ENCODE measurements at places on chromosomes 2 and 18. TPM values are rescaled to one million over a fixed set of nuclear protein-coding genes. Genes with fewer than 3 reads are reported as not detected.
A peak's percentile ranks its signal among the peaks of the same experiment; 100 is the strongest.

DNA sequence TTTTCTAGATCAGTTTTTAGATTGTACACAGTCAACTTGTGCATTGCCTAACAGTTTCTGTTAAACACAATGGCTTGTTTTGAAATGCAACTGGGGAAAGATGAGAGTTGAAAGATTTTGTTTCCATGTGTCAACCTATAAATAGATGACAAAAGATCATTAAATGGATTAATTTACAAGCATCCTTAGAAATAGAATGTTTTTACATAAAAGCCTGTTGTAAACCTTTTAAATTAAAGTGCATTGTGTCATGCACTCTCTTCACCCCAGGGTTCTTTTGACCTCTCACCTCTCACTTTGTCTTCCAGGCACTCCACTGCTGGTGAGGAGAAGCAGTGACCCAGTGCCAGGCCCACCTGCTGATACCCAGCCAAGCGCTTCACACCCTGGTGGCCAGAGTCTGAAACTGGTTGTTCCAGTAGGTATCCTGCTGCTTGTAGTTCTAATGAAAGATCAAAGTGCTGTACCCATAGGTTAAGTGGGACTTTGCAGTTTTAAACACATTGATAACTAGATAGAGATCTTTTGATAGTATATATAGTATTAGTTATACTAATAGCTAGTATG, 502.1 kb downstream of the PARD3B start:
- DNase-seq, result no peak

Gene MAP3K19
- polyA plus RNA-seq, result 0.78 TPM

DNA sequence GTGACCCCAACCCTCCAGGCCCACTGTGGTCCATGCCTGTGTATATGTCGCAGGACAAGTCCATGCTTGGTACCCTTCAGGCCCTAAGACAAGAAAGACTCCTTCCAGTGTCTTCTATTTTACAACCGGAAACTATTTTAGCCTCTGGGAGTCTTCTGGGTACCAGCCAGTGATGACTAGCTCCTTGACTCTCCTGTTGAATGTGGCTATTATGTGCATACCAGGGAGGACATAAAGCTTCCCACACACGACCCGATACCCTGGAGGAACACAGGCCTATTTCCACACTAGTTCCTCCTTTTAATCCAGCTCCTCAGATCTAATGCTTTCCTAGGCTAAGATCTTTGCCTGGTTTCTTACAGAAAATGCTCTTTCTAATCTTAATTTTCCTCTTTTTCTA, 178.1 kb downstream of the NCKAP5 start:
- no peak for DNase-seq

Gene RSAD2
- 3.3 TPM for polyA plus RNA-seq

DNA sequence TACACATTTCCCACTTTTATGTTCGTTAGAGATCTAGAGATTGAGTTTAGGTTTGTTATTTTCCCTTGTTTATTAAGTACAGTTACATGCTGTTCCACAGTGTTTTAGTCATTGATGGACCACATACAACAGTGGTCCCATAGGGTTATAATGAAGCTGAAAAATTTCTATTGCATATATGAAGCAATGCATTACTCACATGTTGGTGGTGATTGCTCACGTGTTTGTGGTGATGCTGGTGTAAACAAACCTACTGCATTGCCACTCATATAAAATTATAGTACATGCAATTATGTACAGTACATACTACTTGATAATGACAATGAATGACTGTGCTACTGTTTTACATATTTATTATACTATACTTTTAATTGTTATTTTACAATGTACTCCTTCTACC, 51.0 kb upstream of the NXPH2 start:
- no peak for DNase-seq

DNA sequence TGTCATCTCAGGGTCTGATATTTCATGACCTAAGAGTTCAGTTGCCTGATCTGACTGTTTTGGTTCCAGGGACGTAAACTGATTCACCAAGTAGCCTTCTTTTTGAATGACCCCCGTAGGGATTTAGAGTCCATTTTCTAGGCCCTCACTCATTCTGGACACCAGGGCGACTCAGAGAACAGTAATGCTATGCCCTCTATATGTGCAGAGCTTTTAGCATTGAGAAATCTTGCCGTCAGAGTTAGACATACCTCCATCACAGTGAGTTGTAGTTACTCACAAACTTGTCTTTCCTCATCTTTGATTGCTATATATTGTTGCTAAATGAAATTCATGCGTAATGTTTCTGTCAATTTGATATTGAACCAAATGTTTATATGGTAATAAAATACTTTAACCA, 92.3 kb downstream of the OSBPL6 start:
- no peak for DNase-seq

DNA sequence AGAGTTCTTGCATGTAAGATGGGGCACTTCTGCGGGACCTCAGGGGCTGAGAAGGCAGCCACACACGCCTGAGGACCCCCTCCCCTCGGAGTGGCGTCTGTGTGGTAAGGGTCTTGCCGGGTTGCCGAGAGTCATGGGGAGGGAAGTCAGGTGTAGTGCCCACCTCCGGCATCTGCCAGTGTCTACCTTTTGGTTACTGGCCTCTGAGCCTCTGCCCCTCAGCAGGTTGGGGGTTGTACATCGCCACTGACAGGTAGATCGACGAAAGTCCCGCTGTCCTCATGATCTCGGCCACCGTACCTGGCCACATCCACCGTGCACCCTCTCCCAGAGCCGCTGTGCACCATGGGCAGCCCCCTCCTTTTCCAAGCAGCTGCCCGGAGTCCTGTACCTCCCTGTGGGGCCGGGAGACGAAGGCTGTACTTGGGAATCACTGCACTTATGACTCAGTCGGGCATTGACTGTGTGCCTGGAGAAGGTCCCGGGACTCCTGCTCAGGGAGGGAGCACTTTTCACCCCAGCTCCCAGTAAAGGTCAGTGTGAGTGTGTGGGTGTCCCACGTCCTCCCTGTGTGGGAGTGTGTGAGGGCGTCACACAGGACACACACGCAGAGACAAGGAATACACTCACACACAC, 332.4 kb upstream of the MYT1L start:
- DNase-seq, result no peak

Gene MTA3
- polyA plus RNA-seq, result 69.0 TPM

- no peak for DNase-seq
These were observed 35.5 kb downstream of the ITGA6 start for GRCh38 chr2:172462849-172463381.

- no peak for DNase-seq
These were observed 17.2 kb upstream of the GPC1 start for GRCh38 chr2:240418311-240418710.

Gene OTOS
- not detected for polyA plus RNA-seq

- peak; percentile 46 for DNase-seq
These were observed 96.7 kb downstream of the GAREM1 start for GRCh38 chr18:32373995-32374394.

GRCh38 chr2:40178171-40178778, 273.6 kb downstream of the SLC8A1 start:
- DNase-seq, result no peak
